ENCODE measurements at places on chromosomes 16 and 17.

GRCh38 chr17:20930081-20930760, 112.6 kb downstream of the USP22 start:
- no peak for DNase-seq

- DNase-seq, result no peak
These were observed 5.4 kb downstream of the MAP3K14 start for GRCh38 chr17:45311401-45311759.

- DNase-seq, result no peak
These were observed 11.8 kb upstream of the CIBAR2 start for GRCh38 chr16:85123891-85124635.

DNA sequence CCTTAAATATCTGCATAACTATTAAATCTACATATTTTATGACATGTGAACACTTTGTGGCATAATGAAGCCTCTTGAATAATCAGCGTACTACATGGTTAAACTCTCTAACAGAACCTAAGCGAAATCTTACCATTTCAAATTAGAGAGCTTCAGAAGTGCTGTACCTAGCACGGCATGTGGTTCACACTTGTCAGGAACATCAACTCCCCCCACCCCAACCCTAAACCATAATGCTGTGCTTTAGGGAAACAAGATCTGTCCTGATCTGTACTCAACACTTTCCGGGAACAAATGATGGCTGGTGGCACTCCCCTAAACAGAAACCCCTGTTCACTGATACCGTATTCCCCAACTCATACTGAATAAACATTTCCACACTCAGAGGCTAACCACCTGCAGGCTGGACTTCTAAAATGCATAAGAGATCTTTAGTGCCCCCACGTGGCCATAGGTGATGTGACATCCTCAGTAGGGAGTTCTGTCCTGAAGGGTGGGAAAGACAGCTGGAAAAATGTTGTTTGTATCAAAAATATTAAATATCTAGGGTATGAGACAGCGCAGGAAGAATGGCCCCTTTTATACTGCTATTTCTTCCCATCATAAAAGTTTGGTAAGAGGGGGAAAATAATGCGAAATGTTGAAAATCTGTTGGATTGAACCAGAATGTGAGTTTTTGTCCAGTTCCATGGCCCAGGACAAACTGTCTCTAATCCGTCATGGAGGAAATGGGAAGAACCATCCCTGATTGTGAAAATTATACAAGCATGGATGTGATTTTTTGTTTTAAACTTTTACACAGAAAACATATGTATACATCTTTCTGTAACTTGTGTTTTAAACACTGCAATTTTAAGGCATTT, 88.6 kb downstream of the USP31 start:
- no peak for DNase-seq

- DNase-seq, result no peak
These were observed 62.5 kb downstream of the EMP2 start for GRCh38 chr16:10517868-10518267.

DNA sequence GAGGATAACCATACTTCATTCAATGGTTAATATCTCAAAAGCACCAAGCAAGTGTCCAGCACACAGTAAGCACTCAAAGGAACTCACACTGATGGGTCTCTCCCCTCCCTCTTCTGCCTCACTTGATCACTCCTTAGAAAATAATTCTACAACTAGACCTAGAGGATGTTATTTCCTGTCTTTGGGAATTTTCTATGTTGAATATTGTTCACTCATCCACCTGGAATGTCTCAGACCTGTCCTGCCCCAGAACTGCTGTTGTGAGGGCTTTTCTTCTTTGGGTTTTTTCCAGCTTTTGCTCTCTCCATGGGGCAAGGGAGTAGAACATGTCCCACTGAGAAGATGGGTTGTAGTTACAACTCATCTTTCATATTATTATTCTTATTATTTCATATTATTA, 25.3 kb downstream of the NXPH3 start:
- DNase-seq, result no peak

DNA sequence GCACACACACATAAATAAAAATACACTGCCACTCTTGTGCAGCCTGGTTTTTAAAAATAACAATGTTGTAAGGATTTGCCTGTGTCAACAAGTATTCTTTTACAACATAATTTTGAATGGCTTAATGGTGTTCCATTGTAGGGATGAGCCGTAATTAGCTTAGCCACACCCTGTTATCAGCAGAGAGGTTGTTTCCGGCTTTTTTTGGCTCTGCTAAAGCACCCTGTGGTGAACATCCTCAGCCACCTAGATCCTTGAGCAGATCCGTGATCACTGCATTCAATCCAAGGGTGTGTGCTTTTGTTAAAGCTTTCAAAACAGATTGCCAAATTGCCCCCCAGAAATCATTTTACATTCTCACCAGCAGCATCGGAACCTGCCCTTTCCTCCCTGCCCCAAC, 7.0 kb downstream of the KATNB1 start:
- DNase-seq, result no peak

DNA sequence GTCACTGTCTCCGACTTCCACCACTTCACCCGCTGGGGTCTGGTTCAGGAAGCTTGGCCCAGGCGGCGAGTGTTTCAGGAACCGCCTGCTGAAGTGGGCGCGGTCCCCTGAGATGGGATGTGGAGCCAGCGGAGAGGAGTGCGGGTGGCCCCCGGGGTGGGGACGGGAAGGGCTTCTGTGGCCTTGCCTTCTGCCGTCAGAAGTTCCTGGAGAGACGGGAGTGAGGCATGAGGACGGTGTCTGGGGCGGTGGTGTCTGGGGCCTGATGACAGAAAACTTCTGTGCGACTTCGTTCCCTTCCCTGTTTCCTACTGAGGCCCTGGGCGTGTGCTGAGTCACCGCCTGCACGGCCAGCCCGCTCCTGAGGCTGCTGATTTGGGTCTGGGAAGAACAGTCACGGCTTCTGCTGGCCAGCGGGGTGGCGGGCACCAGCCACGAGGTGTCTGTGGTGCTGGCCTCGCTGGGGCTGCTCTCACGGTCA, 12.3 kb upstream of the NLRC3 start:
- DNase-seq, result no peak

DNA sequence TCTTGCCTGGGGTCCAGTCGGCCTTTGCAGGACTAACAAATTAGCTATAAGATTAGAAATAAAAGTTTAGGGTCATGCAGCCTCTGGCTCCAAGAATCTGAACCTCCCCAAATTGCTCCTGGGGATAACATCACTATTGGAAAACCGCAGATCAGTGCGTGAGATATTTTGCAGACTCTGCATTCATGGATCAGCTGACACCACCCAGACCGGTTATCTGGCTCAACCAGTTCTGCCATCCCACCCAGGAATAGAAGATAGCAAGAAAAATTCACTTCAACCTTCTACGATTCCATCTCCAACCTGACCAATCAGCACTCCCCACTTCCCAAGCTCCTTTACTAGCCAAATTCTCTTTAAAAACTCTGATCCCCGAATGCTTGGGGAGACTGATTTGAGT, 4.3 kb upstream of the PGS1 start:
- DNase-seq, result no peak

GRCh38 chr17:70674061-70674460, 504.7 kb downstream of the KCNJ2 start:
- no peak for DNase-seq

- no peak for DNase-seq
These were observed 119.1 kb downstream of the FTO start for GRCh38 chr16:53822936-53823529.

GRCh38 chr16:20814784-20815183, 8.5 kb downstream of the REXO5 start:
- DNase-seq, result no peak

DNA sequence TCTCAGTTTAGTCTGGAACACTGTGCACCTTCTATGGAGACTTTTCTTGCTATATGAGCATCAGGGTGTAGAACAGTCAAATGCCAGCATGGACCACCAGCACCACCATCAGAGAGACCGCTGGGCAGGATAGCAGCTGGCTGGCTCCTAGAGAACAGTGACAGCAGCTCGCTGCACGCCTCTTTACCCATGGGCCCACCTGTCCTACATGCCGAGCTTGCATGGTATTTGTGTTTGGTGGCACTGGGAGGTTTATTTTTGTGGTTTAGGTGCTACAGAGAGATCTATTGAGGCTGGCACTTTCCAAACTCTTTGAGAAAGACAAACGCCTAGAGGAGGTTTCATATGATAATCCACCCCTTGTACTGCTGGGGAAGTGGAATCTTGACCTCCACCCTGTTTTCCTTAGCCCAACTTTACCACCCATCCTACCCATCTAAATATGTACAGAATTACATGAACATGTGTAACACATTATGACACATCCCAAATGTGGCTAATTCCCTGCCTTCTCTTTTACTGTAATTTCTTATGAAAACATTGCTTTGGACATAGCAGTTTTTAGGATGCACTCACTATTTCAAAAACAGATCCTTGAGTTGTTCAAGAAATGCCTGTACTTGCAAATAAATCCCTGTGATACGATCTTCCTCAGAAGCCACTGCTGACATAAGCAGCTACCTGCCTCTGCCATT, 46.3 kb downstream of the COG7 start:
- DNase-seq, result no peak

GRCh38 chr17:40168262-40168832, 8.9 kb upstream of the RAPGEFL1 start:
- peak; percentile 11 for DNase-seq

DNA sequence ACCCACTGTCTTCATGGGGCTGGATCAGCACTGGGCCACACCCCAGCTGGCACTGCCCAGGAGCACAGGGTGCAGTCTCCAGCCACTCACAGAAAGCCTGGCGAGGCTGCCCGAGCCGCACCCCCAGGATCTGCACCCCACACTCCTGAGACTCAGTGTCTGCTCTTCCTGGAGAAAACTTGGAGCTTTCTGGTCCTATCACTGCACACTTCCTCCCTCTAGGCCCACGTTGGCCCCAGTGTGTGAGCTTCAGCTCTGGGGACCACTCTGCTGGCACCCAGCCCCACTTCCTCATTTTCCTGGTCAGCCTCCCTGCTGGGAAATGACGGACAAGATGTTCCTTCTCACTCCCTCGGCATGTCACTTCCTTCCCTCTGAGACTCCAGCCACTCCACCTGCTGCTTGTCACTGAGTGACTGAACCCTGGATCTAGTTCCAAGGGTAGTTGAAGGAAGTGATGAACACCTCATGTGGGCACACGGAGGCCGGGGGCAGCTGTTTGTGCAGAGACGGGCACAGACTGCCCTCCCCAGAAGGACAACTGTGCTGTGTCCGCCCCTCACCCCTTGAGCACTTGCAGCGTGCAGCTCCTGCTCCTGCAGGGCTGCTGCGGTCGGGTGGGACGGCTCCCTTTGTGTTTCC, 29.0 kb downstream of the ZC3H18 start:
- no peak for DNase-seq

- no peak for DNase-seq
These were observed 23.8 kb downstream of the MPP3 start for GRCh38 chr17:43809121-43809520.

DNA sequence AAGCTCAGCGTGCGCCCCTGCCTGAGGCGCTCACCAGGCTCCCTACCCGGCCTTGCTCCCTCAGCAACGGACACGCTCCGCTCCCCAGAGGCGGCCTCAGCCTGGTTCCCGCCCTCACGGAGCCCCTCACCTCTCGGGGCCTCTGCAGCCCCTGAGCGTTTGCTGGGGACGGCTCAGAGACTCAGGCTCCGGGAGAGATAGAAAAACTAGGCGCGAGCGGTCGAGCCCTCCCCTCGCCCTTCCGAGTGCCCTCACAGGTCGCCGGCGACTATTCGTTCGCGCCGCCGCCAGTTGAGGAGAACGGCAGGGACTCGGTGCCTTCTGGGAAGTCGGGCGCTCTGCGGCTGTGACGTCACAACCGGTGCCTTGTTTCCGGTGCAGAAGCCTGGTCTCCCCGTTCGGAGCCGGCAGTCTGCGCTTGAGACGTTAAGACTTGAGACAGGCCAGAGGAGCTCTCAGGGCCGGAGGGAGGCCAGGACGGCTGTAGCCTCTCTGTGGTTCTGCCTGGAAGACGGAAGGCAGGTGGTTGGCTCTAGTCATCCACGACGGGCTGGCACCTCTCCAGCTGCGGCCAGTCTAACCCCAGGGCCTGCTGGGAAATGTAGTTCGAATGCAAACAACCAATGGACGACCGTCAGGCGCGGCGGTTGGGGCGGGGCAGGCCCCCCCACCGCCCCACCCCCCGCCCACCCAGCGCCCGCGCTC, at the start of gene ZNF200:
ZNF200 (minus strand) TSS at position 302 of the 705 bp plus-strand sequence. CDS start 1,403 bp downstream, outside the sequence.
- peak; percentile 56 for DNase-seq

DNA sequence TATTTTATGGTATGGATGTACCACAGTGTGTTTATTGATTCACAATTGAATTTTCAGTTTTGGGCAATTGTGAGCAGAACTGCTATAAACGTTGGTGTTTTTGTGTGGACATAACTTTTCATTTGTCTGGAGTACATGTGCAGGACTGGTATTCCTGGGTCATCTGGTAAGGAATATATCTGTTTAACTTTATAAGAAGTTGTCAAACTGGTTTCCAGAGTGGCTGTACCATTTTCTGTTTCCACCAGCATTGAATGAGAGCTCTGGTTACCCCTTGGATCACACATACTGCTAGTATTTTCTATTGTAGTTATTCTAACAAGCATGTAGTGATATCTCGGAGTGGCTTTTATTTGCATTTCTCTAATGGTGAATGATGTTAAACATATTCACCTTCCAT, 24.3 kb downstream of the TMEM238L start:
- no peak for DNase-seq

DNA sequence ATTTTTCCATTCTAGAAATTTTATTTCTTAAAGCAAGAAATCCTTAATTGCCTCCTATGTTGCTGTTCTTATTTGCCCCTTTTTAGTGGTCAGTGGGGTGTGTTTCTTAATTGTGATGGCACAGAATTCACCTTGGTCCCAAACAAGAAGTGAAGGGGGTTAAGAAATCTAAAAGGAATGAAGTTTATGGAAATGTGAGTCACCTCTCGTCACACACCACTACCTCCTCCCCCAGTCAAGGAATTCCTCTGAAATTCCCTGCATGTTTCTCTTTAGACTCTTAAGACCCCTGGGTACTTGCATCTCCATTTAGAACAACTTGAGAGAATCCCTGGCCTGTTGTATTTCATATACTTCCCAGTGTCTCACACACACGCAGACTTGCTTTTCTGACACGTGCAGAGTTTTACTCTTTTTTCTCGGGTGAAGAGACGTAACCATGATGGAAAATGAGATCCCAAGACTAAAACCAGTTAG, 247.4 kb downstream of the PRKCA start:
- DNase-seq, result no peak

GRCh38 chr16:17278988-17279387, 191.8 kb downstream of the XYLT1 start:
- DNase-seq, result no peak

GRCh38 chr16:69112285-69113129, 7.1 kb downstream of the HAS3 start:
- no peak for DNase-seq

DNA sequence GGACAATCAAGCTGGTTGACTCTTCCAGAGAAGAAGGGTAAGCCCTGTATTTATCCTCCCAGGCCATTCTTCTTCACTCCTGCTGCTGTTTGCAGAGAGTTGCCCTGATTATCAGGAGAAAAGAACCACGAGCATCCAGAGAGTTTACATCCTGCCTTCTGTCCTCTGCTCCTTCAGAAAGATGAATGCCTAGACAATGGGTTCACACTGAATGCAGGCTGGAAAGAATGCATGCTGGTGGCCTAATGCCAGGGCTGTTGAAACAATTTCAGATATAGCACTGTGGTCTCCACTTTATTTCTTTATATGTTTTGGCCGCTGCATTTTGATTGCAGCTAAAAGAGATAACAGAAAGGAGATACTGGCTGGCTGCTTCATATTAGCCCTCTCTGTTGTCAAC, 21.2 kb upstream of the HAS3 start:
- DNase-seq, result no peak

GRCh38 chr17:18184143-18185031, 759 bp downstream of the ALKBH5 start:
- DNase-seq, result no peak
